Vagina (tissue), 2 donors: ENCODE measurements at places on chromosomes 13 and 19. TPM values are rescaled to one million over a fixed set of nuclear protein-coding genes. Genes with fewer than 3 reads are reported as not detected.
A peak's percentile ranks its signal among the peaks of the same experiment; 100 is the strongest.

- no peaks in the 10 kb centered on the region for H3K36me3 ChIP-seq
- H3K27me3 ChIP-seq = no peaks in the 10 kb centered on the region
- no peak overlapping the region for H3K27ac ChIP-seq
- no peaks in the 10 kb centered on the region for H3K4me1 ChIP-seq
These were observed 852.7 kb upstream of the KLHL1 start for GRCh38 chr13:70960841-70961443.

DNA sequence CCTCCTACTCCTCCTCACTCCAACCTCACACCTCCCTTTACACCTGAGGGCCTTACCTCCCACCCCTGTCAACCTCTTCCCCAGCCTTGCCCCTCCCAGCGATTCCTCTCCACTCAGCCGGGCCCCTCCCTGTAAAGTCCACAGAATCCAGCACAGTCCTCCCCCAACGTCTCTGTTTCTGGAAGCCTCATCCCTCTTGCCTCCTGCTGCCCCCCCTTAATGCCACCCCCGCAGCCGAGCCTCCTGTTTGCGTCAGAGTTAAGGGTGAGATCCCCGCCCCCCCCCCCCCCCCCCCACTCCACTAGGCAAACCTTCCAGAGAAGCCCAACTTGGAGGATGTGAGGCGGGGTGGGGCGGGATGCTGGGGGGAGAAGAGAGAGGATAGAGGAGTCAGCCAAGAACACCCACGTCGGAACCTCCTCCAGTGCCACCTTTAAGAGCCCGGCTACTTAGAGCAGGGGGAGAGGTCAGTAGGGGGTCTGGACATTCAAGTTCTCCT, 2.1 kb downstream of the UNC13A start:
- peaks cover 18% of the 10 kb centered on the region for H3K4me1 ChIP-seq
- H3K4me3 ChIP-seq = no peak overlapping the region
- no peaks in the 10 kb centered on the region for H3K36me3 ChIP-seq

- H3K4me3 ChIP-seq = no peak overlapping the region
- H3K27ac ChIP-seq = no peak overlapping the region
- no peaks in the 10 kb centered on the region for H3K36me3 ChIP-seq
- no peak for DNase-seq
- peaks cover 9% of the 10 kb centered on the region for H3K4me1 ChIP-seq
These were observed 4.6 kb downstream of the WDR62 start for GRCh38 chr19:36059180-36059910.

GRCh38 chr19:32388393-32388855, 17.1 kb upstream of the DPY19L3 start:
- DNase-seq = no peak
- no peak overlapping the region for H3K27ac ChIP-seq
- no peaks in the 10 kb centered on the region for H3K27me3 ChIP-seq
- H3K4me3 ChIP-seq = no peak overlapping the region
- H3K36me3 ChIP-seq = no peaks in the 10 kb centered on the region

GRCh38 chr19:5296457-5297271, 43.9 kb downstream of the PTPRS start:
- no peaks in the 10 kb centered on the region for H3K27me3 ChIP-seq
- DNase-seq = no peak
- H3K27ac ChIP-seq = no peak overlapping the region
- H3K36me3 ChIP-seq = no peaks in the 10 kb centered on the region

DNA sequence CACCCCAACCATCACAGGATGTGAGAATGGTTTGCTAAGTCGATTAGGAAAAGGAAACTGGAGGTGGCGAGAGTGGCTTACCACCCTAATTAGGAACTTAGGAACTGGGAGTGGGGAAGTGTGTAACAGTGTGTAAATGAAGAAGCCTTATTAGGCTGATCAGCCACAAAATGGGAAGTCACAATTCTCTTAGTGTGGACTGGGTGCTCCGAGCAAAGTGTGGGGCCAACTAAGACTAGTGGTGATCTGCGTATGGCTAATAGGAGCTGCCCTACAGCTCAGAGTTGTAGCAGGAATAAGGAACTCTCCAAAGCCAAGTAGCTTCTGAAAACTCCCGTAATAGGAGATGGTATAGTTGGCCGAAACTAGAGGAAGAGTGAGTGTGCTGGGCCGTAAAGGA, 7.6 kb downstream of the SIGLEC11 start:
- no peak overlapping the region for H3K27ac ChIP-seq
- no peak overlapping the region for H3K4me3 ChIP-seq
- H3K27me3 ChIP-seq = peaks cover 4% of the 10 kb centered on the region
- H3K4me1 ChIP-seq = no peaks in the 10 kb centered on the region
- no peaks in the 10 kb centered on the region for H3K36me3 ChIP-seq

DNA sequence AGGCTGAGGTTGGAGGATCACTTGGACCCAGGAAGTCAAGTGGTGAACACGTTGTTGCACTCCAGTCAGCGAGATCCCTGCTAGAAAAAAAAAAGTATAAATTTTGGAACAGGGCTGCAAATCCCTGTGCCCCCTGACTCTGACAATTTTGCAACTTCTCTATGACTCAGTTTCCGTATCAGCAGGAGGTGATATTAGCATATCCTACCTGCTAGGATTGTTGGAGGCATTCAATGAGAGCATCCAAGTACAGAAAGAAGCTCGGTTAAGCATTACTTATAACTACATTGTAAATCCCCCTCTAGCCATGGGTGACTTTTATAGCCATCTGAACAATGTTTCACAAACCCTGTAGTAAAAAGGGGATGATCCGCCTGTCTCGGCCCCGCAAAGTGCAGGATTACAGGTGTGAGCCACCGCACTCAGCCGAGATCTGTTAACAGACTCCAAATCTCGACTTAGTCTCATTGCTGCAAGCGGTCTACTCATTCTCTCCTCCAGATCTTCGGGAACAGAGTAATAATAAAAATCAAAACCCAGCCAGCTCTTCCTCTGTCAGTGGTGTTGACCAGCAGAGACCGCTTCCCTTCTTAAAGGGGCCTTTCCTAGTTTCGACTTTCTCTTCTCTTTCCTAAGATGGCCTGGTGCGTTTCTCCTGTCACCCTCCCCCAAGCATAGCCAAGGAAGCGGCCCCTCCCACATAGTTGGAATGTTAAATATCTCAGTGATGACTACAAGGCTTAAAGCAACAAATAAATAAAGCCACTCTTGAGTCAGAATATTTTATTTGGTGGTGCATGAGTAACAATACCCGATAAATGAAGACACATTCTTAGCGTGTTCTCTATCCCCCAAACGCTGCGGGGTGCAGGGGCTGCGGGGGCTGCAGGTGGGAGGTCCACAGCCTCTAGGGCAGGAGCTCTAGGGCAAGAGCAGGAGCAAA, 10.3 kb upstream of the BICRA start:
- peaks cover 25% of the 10 kb centered on the region for H3K4me1 ChIP-seq
- H3K27ac ChIP-seq = peak overlapping the region; percentile 77
- peak; percentile 91 for DNase-seq
- no peaks in the 10 kb centered on the region for H3K36me3 ChIP-seq
- peak overlapping the region; percentile 62 for H3K4me3 ChIP-seq

DNA sequence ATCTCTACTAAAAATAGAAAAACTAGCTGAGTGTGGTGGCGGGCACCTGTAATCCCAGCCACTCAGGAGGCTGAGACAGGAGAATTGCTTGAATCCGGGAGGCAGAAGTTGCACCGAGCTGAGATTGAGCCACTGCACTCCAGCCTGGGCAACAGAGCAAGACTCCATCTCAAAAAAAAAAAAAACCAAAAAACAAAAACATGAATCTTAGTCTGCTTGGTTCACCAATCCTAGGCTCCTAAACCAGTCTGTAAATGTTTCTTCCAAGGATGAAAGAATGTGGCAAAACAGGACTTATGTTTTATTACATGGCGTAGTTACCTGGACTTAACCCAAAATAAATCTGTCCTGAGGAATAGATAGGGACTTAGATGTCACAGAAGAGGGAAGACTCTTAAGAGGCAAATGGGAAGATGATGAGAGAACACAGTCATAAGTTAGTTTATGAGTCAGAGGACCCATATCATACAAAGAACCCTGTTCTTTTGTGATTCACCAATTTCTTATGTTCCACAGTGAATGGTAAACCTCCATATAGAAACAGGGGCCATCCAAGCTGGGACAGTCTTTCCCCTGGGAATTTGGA, 6.9 kb upstream of the FBXL3 start:
- DNase-seq = no peak
- H3K4me3 ChIP-seq = no peak overlapping the region
- H3K4me1 ChIP-seq = peaks cover 2% of the 10 kb centered on the region
- no peaks in the 10 kb centered on the region for H3K27me3 ChIP-seq
- H3K27ac ChIP-seq = no peak overlapping the region
- no peaks in the 10 kb centered on the region for H3K36me3 ChIP-seq

DNA sequence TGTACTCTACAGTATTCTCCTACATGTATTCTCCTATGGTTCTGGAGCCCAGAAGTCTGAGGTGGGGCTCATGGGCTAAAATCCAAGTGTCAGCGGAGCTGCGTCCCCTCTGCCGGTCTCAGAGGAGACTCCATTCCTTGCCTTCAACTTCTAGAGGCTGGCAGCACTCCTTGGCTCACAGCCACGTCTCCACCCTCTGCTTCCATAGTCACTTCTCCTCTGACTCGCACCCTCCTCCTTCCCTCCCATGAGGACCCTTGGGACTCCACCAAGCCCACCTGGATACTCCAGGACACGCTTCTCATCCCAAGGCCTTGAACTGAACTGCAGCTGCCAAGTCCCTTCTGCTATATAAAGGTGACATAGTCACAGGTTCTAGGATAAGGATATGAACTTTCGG, 27.8 kb downstream of the DHRS12 start:
- peaks cover 3% of the 10 kb centered on the region for H3K4me1 ChIP-seq
- no peak overlapping the region for H3K27ac ChIP-seq
- H3K36me3 ChIP-seq = no peaks in the 10 kb centered on the region
- no peak overlapping the region for H3K4me3 ChIP-seq

- no peak overlapping the region for H3K27ac ChIP-seq
- H3K4me1 ChIP-seq = peaks cover 11% of the 10 kb centered on the region
- H3K4me3 ChIP-seq = no peak overlapping the region
These were observed 13.0 kb downstream of the ZIC2 start for GRCh38 chr13:99994638-99995020.

DNA sequence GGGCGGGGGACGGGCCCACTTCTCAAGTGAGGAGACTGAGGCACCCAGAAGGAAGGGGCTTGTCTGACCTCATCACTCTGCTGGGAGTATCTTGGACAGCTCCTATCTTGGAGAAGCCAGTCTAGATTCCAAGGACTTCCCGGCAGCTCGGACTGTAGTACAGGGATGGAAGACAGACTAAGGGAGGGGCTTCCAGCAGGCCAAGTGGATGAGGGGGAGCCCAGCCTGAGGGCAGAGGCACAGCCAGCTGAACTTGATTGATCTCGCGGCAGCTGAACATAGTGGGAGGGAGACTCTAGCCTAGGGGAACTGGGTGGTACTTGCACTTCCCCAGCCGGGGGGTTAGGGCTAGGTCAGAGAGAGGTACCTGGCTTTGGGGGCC, 711 bp downstream of the CILP2 start:
- peaks cover 37% of the 10 kb centered on the region for H3K4me1 ChIP-seq
- no peak for DNase-seq
- peak overlapping the region; percentile 42 for H3K4me3 ChIP-seq
- H3K27me3 ChIP-seq = no peaks in the 10 kb centered on the region
- no peaks in the 10 kb centered on the region for H3K36me3 ChIP-seq

The ZNF561 gene
- total RNA-seq = 29.2 TPM

The RGS9BP gene
- total RNA-seq = 0.49 TPM

The GJB6 gene
- 121 TPM for total RNA-seq

The MYO1F gene
- total RNA-seq = 20.4 TPM

The NDUFA7 gene
- total RNA-seq = 24.6 TPM

The CEACAM20 gene
- not detected for total RNA-seq

The CCDC70 gene
- not detected for total RNA-seq
